ENCODE measurements at places on chromosomes 4 and X.

GRCh38 chr4:186030399-186030775, 38.6 kb upstream of the TLR3 start:
- DNase-seq: no peak

- DNase-seq: no peak
These were observed 61.1 kb downstream of the MAOA start for GRCh38 chrX:43717161-43717560.

- DNase-seq: no peak
These were observed 1.4 kb upstream of the SLC34A2 start for GRCh38 chr4:25654031-25654970.

GRCh38 chr4:146288193-146288592, 73.9 kb downstream of the REELD1 start:
- no peak for DNase-seq

- DNase-seq: no peak
These were observed 125.5 kb downstream of the ATG4A start for GRCh38 chrX:108216919-108217571.

DNA sequence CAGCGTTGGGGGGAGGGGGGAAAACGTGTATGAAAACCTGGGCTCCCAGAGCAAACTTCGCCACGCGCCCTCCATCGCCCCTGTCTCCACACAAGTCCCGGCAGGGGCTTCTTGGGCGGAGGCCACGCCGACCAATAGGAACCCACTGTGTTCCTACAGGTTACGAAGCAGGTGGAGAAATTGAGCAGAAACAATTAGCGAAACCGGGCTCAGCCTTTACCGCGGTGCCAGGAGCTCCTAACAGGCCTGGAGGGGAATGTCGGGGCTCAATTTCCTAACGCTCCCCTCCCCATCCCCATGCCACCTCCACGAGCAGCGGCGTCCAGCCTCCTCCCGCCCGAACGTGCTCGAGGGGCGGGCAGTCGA, 589 bp upstream of the KIT start:
- no peak for DNase-seq

DNA sequence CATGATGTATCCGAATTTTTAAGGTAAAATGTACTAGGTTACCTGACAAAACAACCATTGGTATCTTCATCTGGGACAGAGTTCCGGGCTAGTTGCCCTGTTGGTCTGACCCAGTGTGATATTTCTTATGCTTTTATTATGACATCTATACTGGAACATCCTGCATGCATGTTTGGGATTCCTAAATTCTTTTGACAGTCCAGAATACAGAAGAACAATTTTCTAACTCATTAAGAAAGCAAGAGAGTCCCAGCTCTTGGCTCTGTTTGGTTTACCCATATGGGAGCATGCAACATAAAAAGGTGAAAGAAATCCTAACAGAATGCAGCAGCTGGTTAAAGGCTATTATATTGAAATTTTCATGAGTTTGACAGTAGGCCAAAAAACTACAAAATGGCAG, 247.7 kb upstream of the FTHL17 start:
- no peak for DNase-seq

DNA sequence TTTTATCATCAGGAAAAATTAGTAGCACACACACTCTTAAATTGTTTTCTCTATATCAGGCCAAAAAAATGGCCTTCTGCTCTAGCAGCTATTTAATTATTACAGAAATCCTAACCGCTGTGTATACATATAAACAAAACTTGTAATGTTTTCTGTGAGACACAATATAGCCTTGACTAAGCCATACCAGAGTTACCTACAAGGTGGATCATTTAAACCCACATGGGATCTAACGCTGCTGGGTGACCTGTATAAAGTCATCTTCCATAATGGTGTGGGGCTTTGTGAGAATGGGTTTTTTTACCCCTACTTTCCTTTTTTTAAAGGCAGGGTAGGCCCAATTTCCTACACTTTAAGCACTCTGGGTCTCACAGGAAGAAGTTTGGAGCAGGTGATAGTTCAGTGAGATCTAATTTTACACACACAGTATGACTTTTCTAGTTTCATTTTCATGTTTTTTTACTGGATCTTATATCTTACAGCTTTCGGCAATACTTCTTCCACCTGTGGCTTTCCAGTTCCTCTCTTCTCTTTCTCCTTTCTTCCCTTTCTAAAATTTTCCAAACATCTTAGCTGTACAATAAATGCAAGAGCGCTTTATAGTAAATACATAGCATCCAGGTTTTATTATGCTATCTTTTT, 66.9 kb upstream of the MMAA start:
- DNase-seq: no peak

DNA sequence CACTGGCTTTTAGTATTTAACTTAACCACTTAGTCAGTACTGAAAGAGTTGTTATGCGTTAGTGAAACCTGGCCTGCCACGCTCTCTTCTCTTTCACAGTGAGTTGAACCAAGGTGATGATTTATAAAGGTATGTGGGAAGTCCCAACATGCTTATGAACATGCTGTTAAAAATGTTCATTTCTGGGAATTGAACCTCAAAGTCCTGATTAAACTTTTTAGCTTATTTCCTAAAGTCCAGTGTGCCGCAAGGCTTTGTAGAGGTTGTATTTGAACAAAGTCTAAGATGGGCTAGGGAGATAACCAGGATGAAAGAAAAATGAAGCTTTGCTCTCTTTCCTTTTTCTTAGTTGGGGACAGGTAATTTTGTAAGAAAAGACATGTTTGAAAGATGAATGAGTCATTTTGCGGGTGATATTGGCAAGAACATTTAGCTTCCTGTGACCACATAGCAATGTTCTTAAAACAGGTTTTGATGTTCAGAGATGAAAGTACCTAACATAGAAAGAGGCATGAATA, 270.3 kb downstream of the DTHD1 start:
- no peak for DNase-seq
